Naive thymus-derived CD4-positive, alpha-beta T cell (primary cell): ENCODE measurements at places on chromosomes 1 and 21. TPM values are rescaled to one million over a fixed set of nuclear protein-coding genes. Genes with fewer than 3 reads are reported as not detected.

KRTAP13-2 gene
- polyA plus RNA-seq, result not detected

DNA sequence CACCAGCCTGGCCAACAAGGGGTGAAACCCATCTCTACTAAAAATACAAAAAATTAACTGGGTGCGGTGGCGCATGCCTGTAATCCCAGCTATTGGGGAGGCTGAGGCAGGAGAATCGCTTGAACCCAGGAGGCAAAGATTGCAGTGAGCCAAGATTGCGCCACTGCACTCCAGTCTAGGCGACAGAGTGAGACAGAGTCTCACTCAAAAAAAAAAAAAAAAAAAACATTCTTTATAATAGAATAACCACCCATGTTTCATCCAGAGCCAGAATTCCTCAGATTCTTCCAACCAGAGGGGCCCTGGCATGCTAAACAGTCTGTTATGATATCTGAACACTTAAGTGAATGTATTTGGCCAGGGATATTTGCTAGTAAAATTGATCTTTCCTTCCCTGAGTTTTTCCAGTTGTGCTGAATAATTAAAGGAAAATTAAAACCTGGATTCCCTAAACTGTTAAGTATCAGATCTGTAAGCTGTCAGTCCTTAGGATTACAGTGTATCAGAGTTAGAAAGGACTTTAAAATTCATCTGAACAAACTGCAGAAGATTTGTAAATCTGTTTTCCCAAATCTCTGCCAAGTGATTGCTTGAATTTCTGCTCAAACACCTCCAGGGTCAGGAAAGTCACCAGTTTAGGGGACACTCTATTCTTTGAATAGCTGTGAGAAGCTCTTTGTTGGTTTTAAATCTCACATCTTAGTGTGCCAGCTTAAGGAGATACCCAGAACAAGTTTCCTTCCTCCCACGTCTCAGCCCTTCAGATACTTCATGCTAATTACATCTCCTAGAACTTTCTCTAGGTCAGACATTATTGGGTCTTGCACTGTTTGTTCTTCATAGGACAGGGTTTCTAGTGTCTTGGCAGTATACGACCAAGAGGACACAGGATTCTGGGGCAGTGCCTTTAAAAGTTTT, 84.6 kb upstream of the BMP8A start:
- no peak for DNase-seq

BMP8B gene
- 0.05 TPM for polyA plus RNA-seq

DNA sequence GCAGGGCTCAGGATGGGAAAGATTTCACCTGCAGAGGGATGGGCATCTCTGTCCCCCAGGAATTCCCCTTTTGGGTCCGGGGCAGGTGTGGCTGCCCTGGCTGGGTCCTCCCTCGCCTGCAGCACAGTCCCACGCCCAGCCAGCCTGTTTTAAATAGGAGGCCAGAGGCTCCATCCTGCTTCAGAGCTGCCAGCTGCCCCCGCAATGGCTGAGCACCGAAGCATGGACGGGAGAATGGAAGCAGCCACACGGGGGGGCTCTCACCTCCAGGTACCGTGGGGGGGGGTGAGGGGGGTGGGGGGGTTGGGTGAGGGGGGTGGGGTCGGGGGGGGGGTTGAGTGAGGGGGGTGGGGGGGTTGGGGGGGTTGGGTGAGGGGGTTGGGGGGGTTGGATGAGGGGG, 3.6 kb downstream of the SCNN1D start:
- no peak for DNase-seq

DNA sequence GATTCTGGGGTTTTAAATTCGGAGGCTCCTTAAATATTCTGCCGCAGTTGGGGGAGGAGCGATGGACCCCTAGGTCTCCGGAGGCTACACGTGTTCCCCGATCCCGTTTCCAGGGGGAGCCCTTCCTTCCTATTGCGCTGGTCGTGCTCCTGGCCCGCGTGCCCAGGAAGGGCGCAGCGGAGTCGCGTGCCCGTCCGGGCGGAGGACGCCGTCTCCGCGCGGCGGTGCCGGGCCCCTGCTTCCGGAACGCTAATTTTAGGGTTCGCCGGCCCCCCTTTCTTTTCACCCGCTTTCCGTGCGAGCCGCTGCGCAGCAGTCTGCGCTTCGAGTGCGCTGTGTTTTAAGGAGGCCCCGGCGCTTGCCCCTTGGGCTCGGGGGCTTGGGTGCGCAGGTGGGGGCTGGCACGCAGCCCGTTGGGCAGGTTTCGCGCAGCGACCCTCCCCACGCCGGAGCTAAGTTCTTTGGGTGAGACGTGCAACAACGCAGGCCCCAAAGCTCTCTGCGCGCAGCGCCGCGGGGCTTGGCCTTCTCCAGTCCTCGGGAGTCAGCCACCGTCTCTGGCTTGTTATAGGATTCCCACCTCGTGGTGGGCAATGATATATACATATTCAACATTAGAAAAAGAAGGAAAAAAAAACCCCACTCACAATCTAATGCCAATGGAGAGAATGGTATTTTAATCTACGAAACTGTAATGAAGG, 43.5 kb upstream of the DNAJC6 start:
- DNase-seq, result peak; percentile 52

GRCh38 chr1:160702100-160702499, 9.5 kb downstream of the CD48 start:
- DNase-seq, result no peak

DNA sequence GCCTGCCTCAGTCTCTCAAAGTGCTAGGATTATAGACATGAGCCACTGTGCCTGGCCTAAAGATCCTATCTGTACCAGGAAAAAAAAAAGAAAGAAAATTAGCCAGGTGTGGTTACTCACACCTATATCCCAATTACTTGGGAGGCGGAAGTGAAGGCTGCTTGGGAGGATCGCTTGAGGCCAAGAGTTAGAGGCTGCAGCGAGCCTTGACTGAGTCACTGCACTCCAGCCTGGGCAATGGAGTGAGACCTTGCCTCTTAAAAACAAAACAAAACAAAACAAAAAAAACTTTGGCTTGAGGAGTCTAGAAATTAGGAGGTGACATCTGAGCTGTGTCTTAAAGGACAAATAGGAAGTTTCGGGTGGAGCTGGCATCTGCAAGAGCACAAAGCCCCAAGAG, 38.7 kb upstream of the KIF26B start:
- DNase-seq, result no peak

DNA sequence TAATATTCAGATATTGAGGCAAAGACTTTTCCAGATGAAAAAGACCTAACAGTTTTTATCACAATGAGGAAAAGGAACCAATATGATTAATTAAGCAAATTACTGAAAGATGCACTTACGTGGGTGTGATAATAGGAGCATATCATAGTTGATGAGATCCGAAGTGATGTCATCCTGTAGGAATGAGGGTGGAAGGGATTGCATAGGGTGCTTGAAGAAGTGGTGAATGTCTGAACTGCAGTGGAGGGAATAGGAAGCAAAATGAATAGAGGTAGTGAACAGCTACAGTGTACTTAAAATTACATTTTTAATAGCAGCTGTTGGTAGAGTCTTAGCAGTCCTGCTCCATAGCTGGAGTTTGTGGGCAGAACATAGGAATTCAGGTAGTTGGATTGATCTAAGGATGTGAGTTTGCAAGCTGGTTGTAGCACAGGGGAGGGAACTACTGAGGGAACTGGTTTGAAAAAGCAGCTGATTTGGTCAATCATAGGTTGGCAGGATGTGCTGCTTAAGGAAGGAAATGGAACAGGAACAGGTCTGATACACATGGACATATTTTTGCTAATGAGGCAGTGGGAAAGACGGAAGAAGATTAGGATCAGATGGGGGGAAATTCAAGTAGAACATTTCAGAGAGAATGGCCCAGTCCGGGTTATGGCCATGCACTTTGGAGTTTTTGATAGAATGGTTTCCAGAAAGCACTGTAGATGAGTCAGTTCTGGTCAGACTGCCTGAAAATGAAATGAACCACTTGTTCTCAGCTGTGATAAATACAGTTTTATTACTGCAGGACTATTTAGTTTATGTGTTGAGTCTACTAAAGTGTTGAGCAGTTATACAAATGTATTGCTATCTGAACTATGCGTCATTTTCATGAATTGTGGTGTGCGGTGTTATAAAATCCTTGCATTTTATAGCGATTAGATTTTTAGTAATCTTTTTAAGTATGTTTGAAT, 155.8 kb downstream of the RYR2 start:
- no peak for DNase-seq

- DNase-seq, result no peak
Observed at GRCh38 chr21:33377221-33377920, 25.8 kb upstream of the IFNGR2 start.

THRAP3 gene
- 99.7 TPM for polyA plus RNA-seq

MPZ gene
- not detected for polyA plus RNA-seq

VWA5B1 gene
- polyA plus RNA-seq, result 0.46 TPM

IL19 gene
- polyA plus RNA-seq, result not detected

HIVEP3 gene
- polyA plus RNA-seq, result 7.2 TPM

- DNase-seq, result no peak
Observed at GRCh38 chr1:202105571-202106339, 17.0 kb upstream of the GPR37L1 start.

DNA sequence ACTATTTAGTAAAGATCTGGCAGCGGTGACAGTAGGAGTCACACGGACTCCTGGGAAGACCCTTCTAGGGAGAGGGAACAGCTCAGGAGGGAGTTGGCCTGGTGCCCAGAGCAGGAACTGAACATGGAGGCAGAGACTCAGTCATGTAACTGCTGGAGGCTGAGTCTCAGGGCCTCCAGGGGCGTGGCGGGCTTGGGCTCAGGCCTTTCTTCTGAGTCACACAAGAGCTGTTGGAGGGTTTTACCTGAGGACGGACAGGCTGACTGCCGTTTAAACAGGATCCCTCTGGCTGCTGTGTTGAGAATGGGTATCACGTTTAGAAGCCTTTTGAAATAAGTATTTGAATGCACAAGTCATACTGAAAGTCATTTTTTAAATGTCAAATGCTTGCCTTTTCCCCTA, 7.2 kb upstream of the ETS2 start:
- DNase-seq, result no peak

DNA sequence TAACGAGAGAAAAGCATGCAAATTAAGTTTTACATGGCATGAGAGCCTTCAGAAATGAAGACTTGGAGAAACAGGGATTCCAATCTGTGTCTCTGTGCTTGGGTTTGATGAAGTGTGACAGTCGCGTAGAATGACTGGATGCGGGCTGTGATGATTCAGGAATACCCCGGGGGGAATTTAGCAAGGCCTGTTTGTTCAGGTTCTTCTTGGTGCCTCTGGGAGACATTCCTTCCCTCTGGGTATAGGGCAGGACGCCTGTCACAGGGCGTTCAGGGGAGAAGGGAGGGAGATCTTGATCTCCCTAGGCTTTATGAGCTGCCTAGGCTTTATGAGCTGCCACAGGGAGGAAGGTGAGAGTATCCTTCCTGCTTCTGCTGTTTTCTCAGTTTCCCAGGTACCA, 36.6 kb downstream of the DOP1B start:
- DNase-seq, result no peak

GRCh38 chr1:44810101-44810761, 1.9 kb downstream of the BTBD19 start:
- DNase-seq, result no peak

- DNase-seq, result no peak
Observed at GRCh38 chr1:162145966-162146696, 76.6 kb downstream of the NOS1AP start.

LHX8 gene
- polyA plus RNA-seq, result not detected

- no peak for DNase-seq
Observed at GRCh38 chr1:18407166-18408045, 73.3 kb upstream of the KLHDC7A start.

DNA sequence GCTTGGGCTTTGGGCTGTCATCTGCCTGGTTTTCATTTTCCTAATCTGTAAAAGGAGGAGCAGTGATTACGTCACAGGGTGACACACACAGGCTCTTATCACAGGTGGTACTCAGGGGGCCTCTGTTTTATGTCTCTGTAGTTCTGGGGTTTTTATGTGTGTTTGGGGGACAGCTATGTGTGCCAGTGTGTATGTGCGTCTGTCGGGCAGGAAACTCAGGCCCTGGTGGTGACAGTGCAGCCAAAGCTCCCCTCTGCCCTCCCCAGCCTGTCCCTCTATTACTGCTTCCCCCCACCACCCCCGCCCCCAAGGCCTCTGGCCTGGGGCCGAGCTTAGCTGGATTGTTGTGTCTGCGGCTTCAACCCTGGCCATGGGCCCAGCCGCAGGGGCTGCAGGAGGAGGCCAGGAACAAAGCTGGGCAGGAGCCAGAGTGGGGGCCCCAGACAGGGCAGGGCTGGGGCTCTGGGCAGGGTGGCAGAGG, 13.3 kb downstream of the MFAP2 start:
- DNase-seq, result no peak

DENND2C gene
- 0.28 TPM for polyA plus RNA-seq

GRCh38 chr1:70227439-70227838, 6.3 kb downstream of the SRSF11 start:
- no peak for DNase-seq

DNA sequence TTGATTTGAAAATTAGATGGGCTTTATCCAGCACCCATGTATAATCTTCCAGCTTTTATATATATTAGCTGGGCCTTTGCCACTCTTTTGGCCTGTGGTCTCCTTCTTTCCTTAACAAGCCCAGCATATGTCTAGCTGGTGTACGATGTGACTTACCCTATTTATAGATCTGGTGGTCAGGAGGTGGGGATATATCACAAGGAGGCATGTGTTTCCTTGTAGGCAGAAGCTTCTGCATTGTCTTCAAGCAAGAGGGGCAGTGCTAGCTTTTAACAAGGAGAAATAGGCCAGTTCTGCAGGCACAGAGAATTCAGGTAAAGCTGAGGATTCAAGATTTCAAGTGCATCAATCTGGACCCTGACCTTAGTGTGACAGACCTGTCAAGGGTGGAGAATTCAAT, 38.0 kb upstream of the DNASE2B start:
- no peak for DNase-seq

TMEM240 gene
- polyA plus RNA-seq, result not detected

CRYBG2 gene
- not detected for polyA plus RNA-seq

- DNase-seq, result no peak
Observed at GRCh38 chr1:77415579-77415978, 133.8 kb downstream of the AK5 start.

DNA sequence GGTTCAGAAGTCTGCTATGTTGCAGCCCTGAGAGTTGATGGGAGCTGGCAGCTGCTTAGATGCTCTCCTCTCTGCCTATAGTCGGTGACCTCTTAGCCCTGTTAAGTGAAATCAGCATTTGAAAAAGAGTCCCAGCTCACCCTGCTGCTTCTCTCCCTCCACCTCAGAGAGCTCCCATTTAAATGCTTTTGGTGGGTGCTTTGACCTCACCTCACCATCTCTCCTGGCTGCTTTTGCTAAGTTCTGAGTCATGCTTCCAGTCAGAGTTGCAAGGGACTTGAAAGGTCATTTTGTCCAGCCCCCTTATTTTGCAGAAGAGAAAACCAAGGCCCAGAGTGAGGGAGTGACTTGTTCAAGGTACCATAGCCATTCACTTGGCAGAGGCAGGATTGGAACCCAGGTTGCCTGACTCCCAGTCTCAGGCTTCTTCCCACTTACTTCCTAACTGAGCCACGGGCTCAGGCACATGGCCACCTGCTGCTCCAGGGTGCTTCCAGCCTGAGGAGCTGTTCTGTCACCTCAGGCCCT, 3.3 kb downstream of the MAPKAPK2 start:
- no peak for DNase-seq

FAM167B gene
- not detected for polyA plus RNA-seq

GRCh38 chr1:53412285-53413174, 46.7 kb upstream of the DMRTB1 start:
- DNase-seq, result no peak

- no peak for DNase-seq
Observed at GRCh38 chr1:204733289-204733688, 47.8 kb upstream of the LRRN2 start.

GRCh38 chr1:84973498-84974334, 23.2 kb downstream of the MCOLN2 start:
- no peak for DNase-seq
